ENCODE measurements at places on chromosomes 11 and 22. TPM values are rescaled to one million over a fixed set of nuclear protein-coding genes. Genes with fewer than 3 reads are reported as not detected.

C11orf86 gene
- not detected for polyA plus RNA-seq

OR8D4 gene
- not detected for polyA plus RNA-seq

MAPK8IP1 gene
- polyA plus RNA-seq: 3.3 TPM

OR6A2 gene
- not detected for polyA plus RNA-seq

CD3G gene
- not detected for polyA plus RNA-seq

GRM5 gene
- polyA plus RNA-seq: 6.9 TPM

CST6 gene
- not detected for polyA plus RNA-seq

SLC25A18 gene
- 0.86 TPM for polyA plus RNA-seq

MS4A6A gene
- not detected for polyA plus RNA-seq

OR51I1 gene
- polyA plus RNA-seq: not detected

OTOG gene
- polyA plus RNA-seq: not detected

EMID1 gene
- polyA plus RNA-seq: not detected

TPBGL gene
- polyA plus RNA-seq: 1.0 TPM

PIWIL4 gene
- polyA plus RNA-seq: not detected

NPAS4 gene
- polyA plus RNA-seq: not detected

GUCY1A2 gene
- 10.8 TPM for polyA plus RNA-seq

CHST1 gene
- 3.8 TPM for polyA plus RNA-seq

SULT4A1 gene
- 49.2 TPM for polyA plus RNA-seq

SLC22A12 gene
- not detected for polyA plus RNA-seq

CWF19L2 gene
- polyA plus RNA-seq: 12.2 TPM

C11orf52 gene
- 1.7 TPM for polyA plus RNA-seq

CHRM1 gene
- polyA plus RNA-seq: not detected

EIF3M gene
- polyA plus RNA-seq: 302 TPM

OR5A1 gene
- not detected for polyA plus RNA-seq

UBQLN3 gene
- not detected for polyA plus RNA-seq

SLC37A2 gene
- not detected for polyA plus RNA-seq

POTEH gene
- not detected for polyA plus RNA-seq

MCM5 gene
- 0.27 TPM for polyA plus RNA-seq

PPM1F gene
- 1.8 TPM for polyA plus RNA-seq

CSRP3 gene
- not detected for polyA plus RNA-seq

SLCO2B1 gene
- polyA plus RNA-seq: 0.81 TPM

TSPO gene
- polyA plus RNA-seq: 2.9 TPM

DLG2 gene
- polyA plus RNA-seq: 404 TPM

TRIM3 gene
- 5.8 TPM for polyA plus RNA-seq

CLDN5 gene
- polyA plus RNA-seq: 0.17 TPM

FOLR3 gene
- not detected for polyA plus RNA-seq

KRTAP5-8 gene
- not detected for polyA plus RNA-seq

P4HA3 gene
- 4.2 TPM for polyA plus RNA-seq

JAML gene
- not detected for polyA plus RNA-seq

ACRV1 gene
- polyA plus RNA-seq: 0.56 TPM

DENND6B gene
- 2.6 TPM for polyA plus RNA-seq

JRKL gene
- 13.3 TPM for polyA plus RNA-seq

TMEM138 gene
- 65.8 TPM for polyA plus RNA-seq

PDGFD gene
- 1.2 TPM for polyA plus RNA-seq

C2CD3 gene
- 5.3 TPM for polyA plus RNA-seq

AQP11 gene
- 14.2 TPM for polyA plus RNA-seq

KIRREL3 gene
- 3.4 TPM for polyA plus RNA-seq

CHEK1 gene
- not detected for polyA plus RNA-seq

OR52I1 gene
- not detected for polyA plus RNA-seq

MRPL23 gene
- polyA plus RNA-seq: 2.4 TPM

ZNF214 gene
- polyA plus RNA-seq: 4.1 TPM

PATE2 gene
- not detected for polyA plus RNA-seq

GGTLC3 gene
- not detected for polyA plus RNA-seq

DCDC1 gene
- polyA plus RNA-seq: 0.04 TPM

GRIA4 gene
- polyA plus RNA-seq: 42.7 TPM

CCDC89 gene
- polyA plus RNA-seq: not detected

SF3A1 gene
- polyA plus RNA-seq: 17.2 TPM
